ENCODE measurements at places on chromosomes 11 and 22.

GRCh38 chr22:49718396-49718795 is 109.3 kb downstream of the BRD1 start:
- no peak for DNase-seq

- no peak for DNase-seq
Observed at GRCh38 chr11:2997406-2997805, 5.3 kb upstream of the NAP1L4 start.

DNA sequence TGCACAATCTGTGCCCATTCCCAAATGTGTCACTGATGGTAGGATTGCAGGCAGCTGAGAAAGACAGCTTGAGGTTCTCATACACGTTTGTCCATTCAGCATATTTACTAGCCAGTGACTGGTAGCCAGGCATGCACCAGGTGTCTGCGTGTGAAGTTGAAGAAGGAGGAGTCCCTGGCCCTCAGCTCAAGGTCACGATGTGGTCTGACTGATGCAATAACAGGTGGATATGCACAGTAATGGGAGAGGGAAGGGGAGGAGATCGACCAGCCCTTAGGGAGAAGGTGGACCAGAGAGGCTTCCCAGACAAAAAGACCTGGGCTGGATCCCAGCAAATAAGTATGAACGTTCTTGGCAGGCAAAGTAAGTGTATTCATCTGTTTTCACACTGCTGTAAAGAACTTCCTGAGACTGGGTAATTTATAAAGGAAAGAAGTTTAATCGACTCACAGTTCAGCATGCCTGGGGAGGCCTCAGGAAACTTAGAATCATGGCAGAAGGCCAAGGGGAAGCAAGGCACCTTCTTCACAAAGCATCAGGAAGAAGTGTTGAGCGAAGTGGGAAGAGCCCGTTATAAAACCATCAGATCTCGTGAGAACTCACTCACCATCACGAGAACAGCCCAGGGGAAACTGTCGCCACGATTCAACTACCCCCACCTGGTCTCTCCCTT is 96.0 kb downstream of the MN1 start:
- no peak for DNase-seq

- no peak for DNase-seq
Observed at GRCh38 chr11:101019870-101020269, 109.7 kb downstream of the PGR start.

Data from NCI-H2029 (cell line).